Stimulated activated CD4-positive, alpha-beta T cell treated with anti-CD3 and anti-CD28 coated beads, Interleukin-15, amount 100 ng/mL, for 1 hour (primary cell): ENCODE measurements at places on chromosomes 5 and 9.

DNA sequence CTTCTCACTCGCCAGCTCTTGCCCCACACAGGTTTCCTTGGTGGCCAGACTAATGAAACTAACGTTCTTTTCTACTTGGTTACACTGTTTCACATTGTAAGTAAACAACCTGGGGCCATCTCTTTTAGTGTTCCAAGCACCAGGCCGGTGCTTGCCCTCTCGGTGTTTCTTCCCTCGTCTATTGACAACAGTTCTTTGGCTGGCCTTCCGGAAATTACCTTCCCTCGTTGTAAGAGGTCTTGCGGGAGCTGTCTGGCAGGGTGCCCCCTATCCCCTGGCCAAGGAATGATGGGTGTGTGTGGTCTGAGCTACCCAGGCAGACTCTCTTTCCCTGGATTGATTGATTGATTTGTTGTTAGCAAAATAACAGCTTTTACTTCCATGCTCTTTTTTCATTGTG lies 918 bp upstream of the MYMK start:
- no peak for DNase-seq

DNA sequence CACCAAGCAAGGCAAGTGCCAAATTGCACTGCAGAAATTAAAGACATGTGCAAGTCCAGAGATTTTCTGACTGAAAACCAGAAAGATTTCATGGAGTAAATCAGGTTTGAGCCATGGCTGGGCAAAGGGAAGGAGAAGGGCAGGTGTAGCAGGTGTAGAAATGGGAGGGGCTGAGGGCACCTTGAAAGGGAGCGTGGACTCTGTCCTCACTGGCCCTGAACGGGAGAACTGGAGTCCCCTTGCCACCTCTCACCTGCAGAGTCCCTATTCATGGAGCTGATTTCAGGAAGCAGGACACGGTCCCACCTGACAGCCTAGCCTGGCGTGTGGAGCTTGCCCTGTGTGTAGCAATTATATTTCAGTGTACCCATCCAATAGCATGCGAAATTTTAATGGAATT lies 46.3 kb downstream of the UBE2QL1 start:
- DNase-seq: no peak

DNA sequence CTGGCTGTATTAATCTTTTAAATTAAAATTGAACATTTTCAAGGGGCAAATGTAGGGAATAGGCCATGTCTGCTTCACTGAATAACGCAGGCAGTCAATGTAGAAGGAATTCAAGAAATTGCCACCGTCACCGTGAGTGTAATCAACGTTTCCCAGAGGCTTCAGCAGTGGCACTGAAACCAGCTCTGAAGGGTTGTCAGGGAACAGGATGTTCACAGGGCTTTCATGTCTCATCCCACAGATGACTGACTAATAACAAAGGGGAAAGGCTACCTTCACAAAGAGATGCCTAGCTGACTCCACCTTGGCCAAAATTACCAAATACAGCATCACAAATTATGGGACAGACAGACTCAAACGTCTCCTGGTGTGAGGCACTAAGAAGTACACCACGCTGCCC lies 70.4 kb upstream of the SIMC1 start:
- DNase-seq: no peak

DNA sequence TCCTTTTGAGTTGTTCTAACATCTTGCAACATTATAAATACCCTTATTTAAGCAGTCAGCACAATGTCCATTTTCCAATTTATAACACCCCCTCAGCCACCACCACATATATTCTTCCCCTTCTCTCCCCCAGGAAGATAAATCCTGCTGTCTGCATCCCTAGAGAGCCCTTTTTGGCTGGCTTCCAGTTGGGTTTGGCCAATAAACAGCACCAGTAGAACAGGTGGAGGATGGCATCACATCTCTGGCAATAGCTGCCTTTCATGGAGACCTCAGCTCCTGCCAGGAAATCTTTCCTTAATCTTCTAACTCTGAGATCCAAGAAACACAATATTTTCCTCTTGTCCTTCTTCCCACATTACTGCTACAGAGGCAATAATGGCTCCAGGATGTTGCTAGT lies 53.7 kb downstream of the TRIM36 start:
- DNase-seq: no peak

- DNase-seq: no peak
Observed at GRCh38 chr5:153802050-153802821, 236.5 kb downstream of the FAM114A2 start.

GRCh38 chr9:78371981-78372380 lies 75.1 kb downstream of the PSAT1 start:
- DNase-seq: no peak

DNA sequence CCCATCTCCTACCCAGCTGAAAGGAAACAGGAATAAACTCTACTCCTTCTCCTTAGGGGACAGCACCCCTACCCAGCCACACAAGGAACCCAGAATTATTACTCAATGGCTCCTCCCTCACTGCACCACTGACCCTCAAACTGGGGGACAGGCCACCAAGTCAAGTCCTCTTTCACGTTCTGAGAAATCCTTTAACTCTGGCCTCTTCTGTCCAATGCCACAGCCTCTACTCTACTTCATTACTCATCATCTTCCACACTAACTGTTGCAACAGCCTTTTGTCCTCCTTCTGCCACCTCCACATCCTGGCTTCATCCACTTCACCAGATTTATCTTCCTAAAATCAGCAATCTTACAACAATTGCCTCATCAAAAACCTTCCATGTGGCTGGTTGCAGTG lies 6.8 kb downstream of the TTC39B start:
- DNase-seq: no peak

DNA sequence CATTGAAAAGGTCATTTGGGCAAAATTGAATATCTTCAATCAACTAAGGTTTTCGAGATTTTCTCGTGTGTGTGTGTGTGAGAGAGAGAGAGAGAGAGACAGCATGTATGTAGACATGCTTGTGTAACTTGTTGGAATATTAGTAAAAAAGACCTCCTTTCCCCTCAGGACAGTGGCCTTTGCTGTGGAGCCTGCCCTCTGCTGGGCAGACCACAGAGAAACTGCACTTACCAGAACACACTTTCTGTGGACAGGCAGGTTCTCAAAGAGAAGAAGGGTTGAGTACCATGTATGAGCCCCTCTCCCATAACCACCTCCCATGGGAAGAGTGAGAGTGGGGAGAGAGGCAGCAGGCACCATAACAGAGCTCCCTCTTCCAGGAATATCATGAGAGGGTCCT lies 45.6 kb downstream of the CFAP90 start:
- DNase-seq: no peak

DNA sequence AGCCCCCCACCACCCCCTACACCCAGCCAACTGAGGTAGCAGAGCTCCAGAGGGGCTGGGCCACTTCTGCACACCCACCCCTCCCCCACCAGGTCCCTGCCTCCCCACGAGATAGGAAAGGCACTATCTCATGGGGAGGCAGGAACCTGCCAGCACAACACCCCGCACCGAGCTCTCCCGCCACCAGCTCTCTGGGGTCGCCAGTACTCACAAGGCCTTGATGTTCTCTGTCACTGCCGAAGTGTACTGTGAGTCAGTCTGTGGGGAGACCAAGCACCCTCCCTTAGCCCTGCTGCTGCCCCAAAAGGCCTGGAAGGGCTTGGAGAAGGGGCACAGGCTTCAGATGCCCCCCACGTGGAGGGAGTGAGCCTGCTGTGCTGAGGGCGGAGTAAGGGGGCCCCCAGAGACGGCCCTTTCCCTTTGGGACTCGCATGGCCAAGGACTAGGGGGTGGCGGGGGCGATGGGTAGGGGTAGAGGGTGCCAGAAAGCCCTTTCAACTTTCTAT lies 5.9 kb downstream of the MGAT4B start:
- DNase-seq: no peak

DNA sequence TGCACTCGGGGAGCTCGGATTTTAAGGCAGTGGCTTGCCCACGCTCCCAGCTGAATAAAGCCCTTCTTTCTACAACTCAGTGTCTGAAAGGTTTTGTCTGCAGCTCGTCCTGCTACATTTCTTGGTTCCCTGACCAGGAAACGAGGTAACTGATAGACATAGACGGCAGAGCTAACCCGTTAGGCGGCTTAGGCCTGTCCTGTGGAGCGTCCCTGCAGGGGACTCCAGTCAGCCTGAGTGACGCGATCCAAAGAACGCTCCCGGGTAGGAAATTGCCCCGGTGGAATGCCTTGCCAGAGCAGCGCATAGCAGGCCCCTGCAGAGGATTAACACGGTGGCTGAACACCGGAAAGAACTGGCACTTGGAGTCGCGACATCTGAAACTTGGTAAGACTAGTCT lies 1.8 kb upstream of the SELENOP start:
- no peak for DNase-seq

DNA sequence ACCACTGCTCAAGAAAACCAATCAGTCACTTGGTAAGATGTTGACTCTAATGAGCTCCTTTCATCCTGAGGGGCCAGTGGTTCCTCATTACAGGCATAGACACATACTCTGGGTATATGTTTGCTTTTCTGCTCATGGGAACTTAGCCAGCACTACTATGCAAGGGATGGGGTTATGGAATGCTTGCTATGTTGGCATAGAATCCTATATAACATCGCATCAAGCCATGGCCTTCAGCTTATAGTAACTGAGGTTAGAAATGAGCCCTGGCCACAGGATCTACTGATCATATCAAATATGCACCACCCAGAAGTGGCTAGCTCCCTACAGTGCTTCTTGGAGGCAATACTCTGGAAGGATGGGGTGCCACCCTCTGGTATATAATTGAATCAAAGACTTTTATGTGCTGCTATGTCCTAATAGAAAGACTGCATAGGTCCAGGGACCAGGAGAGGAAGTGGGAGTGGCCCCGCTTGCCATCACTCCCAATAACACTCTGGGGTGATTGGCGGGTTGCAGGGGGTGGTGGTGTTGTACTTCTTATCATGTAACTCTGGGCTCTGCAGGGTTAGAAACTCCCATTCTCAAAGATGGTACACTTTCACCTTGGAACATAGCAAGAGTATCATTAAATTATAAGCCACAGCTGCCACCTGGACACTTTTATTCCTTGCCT lies 70.3 kb downstream of the ZNF366 start:
- DNase-seq: no peak

DNA sequence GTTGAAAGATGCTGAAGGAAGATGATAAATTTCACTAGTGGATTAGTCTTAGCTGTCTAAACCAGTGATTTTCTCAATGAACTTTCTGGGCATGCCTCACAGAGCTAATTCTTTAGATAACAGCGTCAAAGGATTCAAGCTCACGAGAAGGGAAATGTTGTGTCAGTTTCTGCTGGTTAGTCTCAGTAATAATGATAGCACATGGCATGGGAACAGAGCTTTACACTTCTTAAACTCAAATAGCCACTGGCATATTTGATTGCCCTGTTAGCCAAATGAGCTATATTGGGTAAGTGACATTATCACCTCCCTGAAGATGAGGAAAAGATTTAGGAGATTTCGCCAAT lies 139.3 kb upstream of the NR3C1 start:
- DNase-seq: no peak

DNA sequence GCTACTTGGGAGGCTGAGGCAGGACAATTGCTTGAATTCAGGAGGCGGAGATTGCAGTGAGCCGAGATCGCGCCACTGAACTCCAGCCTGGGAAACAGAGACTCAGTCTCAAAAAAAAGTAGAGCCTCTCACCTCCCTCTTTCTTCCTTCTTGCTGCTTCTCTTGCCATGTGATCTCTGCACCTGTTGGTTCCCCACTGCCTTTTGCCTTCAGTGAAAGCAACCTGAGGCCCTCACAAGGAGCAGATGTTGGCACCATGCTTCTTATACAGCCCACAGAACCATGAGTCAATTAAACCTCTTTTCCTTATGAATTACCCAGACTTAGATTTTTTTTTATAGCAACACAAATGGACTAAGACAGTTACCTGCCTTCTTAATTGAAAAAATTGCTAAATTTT lies 45.6 kb upstream of the GLRX start:
- no peak for DNase-seq

DNA sequence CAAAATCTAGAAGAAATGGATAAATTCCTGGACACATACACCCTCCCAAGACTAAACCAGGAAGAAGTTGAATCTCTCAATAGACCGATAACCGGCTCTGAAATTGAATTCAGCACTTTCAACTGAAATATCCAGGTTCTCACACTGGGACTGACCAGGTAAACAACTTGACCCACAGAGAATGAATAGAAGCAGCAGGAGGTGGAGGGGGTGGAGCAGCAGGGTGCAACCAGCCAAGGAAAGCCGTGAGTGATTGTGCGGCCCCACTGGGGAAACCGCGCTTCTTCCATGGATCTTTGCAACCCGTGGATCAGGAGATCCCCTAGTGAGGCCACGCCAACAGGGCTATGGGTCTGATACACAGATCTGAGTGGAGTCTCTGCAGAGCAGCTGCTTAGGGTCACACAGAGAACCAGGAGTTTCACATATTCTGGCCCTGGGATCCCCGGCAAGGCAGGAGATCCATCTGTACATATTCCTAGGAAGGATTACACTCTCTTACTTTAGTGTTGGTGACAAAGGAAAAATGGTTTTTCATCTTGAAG lies 181.5 kb downstream of the SLCO4C1 start:
- no peak for DNase-seq

DNA sequence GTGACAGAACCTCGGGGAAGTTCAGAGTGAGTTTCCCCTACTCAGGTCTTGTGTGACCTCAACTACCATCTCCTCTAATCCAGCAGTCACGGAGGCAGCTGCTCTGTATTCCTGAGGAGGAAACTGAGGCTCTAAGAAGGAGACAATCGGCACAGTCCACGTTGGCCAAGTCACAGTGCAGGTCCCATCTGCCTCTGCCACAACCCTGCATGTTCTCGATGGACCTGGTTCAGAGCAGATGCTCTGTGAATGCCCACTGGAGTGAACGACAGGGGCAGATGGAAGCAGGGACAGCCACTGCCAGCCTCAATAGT lies 722 bp upstream of the ERGIC1 start:
- no peak for DNase-seq

GRCh38 chr5:134139377-134139851 lies 24.9 kb downstream of the TCF7 start:
- no peak for DNase-seq

GRCh38 chr9:89000973-89001916 lies 10.0 kb downstream of the S1PR3 start:
- DNase-seq: peak; percentile 28

DNA sequence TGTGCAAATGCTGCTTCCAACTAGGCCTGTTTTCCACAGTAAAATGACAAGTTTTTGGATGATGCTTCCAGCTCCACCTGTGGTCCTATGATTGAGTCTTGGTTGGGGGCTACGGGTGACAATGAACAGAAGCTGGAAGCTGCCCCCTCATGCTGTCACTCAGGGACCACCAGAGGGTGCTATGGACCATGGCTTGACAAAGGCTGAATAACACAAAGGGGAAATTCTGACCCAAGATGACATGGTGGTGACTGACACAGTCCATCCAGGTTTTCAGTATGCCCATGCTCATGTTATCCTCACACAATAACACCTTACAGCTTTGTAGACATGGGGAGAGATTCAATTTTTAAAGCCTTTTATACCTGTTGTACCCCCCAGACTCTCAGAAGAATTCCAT lies 23.9 kb upstream of the SAP30L start:
- DNase-seq: no peak

DNA sequence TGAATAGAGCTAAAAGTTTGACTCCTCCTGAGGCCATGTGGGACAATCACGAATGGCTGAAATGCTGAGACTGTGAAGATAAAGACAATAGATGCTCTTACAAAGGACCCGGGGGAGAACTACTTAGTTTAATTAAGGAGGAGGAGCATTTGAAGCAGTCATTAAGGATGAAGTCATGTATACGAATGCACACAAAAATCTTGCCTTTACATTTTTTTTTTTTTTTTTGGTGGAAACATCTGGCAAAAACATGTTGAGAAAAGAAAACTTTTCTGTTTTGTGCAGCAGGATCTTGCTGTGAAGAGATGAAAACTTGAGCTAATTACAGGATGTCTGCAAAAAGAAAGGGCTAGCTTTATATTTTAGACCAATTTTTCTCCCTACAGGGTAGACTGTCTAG lies 42.3 kb upstream of the NR3C1 start:
- DNase-seq: no peak

GRCh38 chr5:138188626-138189025 lies 9.7 kb downstream of the KIF20A start:
- no peak for DNase-seq
